SJSA1 (cell line): ENCODE measurements at places on chromosomes 1 and 21.

DNA sequence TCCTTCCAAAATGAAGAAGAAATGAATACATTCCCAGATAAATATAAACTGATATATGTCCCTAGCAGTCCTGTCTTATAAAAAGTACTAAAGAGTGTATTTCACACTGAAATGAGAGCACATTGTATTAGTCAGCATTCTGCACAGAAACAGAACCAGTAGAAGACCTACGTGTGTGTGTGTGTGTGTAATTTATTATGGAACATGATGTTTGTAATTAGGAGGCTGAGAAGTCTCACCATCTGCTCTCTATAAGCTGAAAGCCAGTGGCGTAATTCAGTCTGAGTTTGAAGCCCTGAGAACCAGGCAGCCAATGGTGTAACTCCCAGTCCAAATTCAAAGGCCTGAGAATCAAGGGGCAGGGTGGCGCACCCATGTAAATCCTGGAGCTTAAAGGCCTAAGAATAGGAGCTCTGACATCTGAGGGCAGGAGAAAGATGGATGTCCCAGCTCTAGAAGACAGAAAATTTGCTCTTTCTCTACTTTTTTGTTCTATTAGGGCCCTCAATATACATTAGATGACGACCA, 146.5 kb upstream of the LYPLAL1 start:
- no peak for DNase-seq

DNA sequence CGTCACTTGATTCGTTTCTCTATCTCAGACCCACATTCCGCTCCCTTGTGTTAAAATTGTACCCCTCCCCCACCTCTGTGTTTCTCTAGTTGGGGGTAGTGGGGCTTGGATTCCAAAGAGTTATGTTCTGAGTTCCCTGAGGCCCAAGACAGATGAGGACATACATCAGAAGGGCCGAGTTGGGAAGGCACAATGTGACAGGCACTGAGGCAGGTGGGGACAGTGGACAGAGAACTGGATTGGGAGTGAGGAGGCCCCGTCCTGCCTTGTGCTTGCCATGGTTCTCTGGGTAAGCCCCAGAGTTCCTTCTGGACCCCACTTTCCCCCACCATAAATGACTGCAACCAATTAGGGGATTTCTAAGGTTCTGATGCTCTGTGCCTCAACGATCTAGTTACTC, 80.5 kb upstream of the ETV3 start:
- DNase-seq = no peak

DNA sequence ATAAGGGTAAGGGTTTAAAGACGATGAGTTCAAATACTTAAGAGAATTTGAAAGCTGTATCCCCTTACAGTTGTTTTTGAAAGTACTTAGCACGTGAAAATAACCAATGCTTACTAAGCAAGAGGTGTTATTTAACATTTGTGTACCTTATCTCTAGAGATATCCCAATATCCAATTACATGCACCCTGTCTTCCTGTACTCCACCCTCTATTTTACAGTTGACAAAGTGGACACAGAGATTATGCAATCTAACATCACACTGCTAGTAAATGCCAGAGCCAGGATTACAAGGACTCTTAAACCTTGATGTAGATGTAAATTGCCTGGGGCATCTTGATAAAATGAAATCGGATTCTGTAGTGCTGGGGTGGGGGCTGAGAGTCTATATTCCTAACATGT, 72.0 kb downstream of the GDAP2 start:
- DNase-seq = no peak

- DNase-seq = no peak
Observed at GRCh38 chr1:56313560-56313959, 265.8 kb downstream of the PLPP3 start.

GRCh38 chr1:48581270-48581669, 109.3 kb upstream of the SPATA6 start:
- DNase-seq = no peak

DNA sequence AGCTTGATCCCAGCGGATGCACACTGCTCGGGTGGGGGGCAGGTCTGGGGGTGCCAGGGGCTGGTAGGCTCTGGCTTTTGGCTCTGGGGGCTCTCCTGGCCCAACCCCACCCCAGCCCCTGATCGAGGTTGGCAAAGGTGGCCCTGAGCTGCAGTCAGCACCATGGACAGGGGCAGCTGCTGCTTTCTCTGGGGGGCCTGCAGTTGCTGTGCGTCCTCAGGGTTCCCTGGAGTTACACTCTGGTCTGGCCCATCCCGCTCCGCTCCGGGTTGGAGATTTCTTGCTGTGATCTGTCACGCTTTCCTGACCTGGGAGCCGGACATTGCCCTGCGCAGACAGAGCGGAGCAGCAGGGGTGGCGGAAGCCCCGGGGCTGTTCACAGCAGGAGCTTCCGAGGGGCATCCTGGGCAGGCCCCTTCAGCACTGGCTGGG, 8.0 kb upstream of the PLCH2 start:
- no peak for DNase-seq

- DNase-seq = no peak
Observed at GRCh38 chr1:218472885-218473284, 127.7 kb downstream of the TGFB2 start.

GRCh38 chr1:218933513-218933912, 240.2 kb upstream of the LYPLAL1 start:
- DNase-seq = no peak

DNA sequence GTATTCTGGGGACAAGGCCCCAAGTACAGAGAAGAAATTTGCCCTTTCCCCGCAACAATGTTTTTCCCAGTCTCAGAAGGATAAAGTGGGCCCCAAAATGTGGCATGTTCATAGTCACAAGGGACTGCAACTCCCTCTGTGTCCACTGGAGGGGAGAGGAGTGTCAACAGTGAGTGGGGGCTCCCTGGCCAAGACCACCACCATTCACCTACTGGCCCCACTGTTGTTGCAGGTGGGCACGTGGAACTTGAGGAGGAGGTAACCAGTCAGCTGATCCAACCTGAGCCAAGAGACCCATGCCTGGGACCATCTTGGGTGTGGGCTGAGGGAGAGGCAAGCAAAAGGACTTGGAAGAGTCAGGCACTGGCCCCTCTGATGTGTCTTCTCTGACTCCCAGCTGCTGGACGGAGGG, 777 bp downstream of the NUDT17 start:
- peak; percentile 48 for DNase-seq

GRCh38 chr1:12245116-12245515, 15.3 kb downstream of the VPS13D start:
- DNase-seq = no peak

DNA sequence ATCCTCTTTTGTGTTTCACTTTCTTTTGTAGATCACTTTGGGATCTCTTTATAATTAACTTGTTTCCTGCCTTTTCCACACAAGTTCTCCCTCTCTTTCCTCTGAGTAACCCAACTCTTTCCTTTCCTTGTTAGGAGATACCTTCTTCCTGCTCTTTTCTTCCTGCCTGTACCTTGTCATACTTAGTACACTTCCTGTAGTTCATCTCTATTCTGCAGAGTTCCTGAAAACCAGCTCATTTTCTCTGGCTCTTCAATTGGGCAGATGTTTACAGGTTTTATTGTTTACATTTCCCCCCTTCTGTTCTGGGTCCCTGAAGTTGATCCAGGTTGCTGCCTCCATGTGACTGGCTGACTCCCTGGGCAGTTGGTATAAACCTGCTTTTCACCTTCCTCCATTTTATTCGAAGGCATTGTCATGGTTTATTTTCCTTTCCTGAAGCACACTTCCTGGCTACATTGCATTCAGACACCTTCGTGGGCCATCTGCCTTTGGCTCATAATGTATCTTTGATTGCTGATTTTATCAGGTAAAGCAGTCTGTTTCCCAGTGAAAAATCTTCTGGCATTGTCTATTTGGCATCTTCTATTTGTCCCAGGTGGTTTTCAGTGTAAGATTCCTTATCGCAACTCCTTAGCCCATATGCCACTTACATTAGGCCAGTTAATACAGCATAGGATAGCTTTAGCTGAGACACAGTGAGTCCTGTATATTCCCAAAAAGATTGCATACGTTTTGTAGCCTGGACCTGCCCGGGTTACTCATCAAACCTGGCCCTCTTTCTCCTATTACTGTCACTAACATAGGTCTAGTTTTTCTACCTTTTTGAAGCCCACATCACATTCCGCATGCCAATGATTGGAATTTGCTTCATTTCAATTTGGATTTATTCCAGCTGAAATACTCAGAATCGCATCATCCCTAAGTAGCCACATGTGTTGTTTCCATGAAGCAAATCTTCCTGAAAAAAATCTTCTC, 15.4 kb downstream of the CTH start:
- DNase-seq = no peak

DNA sequence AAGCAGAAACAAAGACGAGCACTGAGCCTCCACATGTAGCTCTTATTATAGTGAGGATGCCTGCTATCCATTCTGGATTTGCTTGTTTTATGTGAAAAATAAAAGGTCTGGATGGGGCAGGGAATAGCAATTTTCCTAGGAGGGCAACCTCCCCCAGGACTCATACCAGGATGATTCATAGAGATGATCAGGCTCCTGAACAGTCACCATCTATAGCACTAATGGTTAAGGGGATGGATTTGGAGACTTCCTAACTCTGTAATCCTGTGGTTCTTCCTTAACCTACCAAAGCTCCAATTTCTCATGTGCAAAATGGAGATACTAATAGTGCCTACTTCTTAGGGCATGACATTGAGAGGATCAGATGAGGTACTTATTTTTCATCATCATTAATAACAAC, 34.5 kb upstream of the CD58 start:
- DNase-seq = no peak

- no peak for DNase-seq
Observed at GRCh38 chr1:229374485-229374884, 31.6 kb upstream of the CCSAP start.

DNA sequence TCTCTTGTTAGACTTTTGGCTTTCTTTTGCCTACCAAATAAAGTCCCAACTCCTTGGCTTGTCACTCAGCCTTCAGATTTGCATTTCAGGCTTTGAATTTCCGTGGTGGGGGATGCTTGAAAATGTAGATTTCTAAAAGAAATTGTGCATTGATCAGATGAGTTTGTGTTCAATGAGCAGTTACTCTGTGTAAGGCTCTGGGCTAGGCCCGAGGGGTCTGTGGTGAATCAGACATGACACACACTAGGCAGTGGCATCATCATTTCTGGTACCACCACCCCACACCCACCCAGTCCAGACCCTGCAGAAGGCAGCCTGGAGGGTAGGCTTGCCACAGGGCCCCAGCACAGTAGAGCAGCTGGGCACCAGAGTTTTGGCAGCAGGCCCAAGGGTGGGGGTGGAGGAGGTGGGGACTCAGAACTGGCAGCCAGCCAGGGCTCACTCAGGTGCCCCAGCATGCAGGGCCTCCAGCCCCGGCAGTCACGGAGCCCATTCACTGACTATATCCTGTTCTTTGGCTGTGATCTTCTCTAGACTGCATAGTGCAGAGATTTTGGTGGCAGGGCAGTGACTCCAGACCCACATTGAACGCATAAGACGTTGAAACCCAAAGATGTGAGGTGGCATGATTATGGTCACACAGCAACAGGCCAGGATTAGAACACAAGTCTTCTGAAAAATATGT, 97.2 kb upstream of the ARTN start:
- peak; percentile 68 for DNase-seq
